ENCODE measurements at places on chromosomes 11 and 22.

DNA sequence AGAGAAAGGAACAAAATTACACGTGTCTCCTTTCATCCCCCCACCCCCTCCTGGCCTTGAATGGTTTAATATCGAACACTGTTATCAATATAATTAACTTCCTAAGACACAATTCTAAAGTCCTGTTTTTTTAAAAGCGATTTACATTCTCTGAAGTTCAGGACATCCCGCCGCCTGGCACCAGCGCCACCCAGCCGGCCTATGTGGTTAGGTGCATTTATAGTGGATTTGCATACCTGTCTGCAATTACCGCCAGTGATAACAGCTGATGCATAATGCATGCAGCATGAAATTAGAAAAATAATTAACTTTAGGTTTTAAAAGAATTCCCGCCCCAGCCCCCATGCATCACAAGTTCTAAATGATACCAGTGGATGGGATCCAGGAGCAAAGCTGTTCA, 58.6 kb downstream of the MACROD1 start:
- DNase-seq = no peak

- no peak for DNase-seq
Observed at GRCh38 chr22:42279425-42280020, 9.1 kb upstream of the TCF20 start.

GRCh38 chr11:122101625-122102291, 14.3 kb downstream of the BLID start:
- DNase-seq = peak; percentile 87

DNA sequence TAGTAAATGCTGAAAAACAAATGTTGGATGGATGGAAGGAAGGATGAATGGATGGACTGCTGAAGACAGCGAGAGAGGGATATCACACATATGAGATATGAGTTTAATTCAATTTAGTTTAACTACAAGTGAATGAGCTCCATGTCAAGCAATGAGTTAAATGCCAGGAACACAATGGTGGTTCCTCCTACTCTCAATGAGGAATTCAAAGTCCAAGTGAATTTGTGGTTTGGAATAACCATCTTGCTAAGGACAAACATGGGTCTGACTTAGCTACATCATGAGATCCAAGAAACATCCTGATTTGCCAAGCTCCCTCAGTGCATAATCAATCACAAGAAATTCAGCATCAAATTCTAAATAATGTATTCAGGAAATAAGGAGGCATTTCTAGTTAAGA, 26.1 kb upstream of the PPP2R1B start:
- DNase-seq = no peak

DNA sequence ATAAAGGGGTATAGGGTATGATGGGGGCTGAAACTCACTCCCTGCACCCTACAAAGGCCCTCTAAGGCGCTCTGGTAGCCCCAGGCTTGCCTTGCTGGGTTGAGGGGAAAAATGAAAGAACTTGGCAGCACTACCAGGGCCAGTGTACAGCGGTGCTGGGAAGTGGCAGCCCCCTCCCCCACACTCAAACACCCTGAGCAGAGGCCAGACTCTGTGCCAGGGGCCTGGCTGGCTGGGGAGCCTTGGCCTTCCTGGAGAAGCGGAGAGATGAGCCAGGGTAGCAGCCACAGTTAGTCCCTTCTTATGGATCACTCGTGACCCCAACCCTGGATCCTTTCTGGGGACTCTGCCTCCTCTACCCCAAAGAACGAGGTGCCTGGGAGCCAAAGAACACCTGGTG, 2.7 kb downstream of the TMEM134 start:
- DNase-seq = no peak

GRCh38 chr11:85414175-85414574, 213.0 kb downstream of the DLG2 start:
- DNase-seq = no peak

- DNase-seq = peak; percentile 70
Observed at GRCh38 chr22:28012832-28013460, 93.9 kb upstream of the PITPNB start.

DNA sequence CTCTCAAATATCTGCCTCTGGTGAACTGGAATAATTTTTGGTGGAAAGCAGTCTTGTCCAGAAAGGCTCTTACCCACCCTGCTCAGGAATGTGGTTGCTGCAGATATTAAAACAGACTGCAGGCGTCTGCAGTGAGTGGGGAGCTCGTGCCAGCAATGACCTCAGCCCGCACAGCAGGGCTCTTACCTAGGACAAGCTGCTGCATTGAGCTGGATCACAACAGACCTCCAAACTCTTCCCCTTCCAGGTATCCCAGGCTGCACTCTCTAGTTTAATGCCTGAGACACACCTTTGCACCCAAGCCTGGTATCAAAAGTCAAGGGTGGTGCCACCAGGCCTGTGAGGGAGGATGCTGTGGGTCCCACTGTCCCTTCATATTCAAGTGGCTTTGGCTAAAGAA, 69.7 kb upstream of the CDON start:
- DNase-seq = no peak

- no peak for DNase-seq
Observed at GRCh38 chr11:8060146-8060719, 20.8 kb upstream of the TUB start.

GRCh38 chr11:124865902-124866851, 945 bp downstream of the ROBO3 start:
- peak; percentile 85 for DNase-seq

DNA sequence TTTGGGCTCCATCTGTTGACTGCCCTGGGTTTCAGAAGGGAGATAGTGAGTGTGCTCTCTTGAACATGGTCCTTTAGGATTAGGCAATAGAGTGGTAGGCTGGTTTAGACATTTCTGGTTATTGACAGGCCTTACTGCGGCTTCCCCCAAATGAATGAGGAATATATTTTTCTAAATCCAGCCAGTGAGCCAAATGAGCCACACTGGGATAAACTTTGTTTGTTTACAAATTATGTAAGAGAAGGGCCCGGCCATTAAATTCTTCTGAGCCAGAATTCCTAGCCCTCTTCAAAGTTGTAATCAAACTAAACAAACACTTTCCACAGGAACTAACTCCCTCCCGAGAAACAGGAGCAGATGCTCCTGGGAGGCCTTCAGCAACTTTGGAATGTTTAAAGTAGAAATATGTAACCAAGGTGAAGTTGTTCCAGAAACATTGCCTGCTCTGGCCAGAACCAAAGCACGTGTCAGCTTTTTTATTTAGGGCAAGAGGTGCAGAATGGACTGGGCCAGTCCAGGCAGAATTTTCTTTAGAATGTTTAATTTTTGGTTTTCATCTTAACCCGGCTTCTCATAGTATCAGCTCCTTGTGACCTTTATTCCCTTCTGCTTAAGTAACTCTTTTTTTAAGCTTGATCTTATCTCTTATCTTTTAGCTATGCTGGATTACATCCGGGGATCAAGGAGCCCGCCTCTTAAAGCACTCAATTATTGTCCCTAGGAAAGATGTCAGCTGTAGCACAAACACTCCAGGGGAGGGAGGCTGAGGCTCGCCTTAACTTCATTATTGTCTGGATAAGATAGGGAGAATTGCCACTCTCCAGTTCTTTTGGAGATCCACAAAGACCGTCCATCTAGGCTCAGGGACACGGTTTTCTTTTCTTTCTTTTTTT, 28.7 kb downstream of the ZNRF3 start:
- DNase-seq = peak; percentile 37

- no peak for DNase-seq
Observed at GRCh38 chr11:27487706-27488105, 15.1 kb upstream of the LGR4 start.

DNA sequence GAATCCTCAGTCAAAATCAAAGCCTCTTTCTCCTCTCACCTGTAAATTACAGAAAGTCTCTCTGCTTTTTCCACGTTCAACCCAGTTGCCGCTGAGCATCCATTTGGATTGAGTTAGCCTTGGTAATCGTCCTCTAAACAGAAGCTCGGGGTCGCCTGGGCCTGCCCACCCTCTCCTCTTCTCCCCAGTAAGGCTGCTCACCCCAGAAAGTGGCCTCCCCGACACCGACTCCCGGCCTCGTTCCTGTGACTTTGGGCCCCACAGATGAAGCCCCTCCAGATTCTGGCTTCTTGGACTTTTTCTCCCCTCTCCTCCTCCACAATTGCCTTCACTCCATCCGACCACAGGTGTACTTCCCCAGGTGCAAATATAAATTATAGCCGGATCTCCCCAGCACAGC, 1500.0 kb downstream of the BRD1 start:
- no peak for DNase-seq

GRCh38 chr11:119206511-119207414, 624 bp downstream of the CBL start:
- peak; percentile 93 for DNase-seq

DNA sequence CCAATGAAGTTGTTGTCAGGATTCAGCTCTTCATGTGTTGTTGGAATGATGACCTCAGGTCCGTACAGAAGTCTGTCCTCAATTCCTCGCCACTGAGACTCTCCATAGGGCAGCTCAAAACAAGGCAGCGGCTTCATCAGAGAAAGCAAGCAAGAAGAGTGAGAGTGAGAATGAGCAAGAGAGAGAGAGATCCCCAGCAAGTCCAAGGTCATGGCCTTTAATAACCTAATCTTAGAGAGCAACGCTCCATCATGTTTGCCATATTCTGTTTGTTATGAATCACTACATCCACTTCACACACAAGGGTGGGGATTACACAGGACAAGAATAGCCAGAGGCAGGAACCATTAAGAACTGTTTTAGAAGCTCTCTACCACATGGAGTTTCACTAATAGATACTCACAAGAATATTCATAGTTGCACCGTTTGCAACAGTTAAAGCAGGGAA, 23.3 kb upstream of the MMP7 start:
- no peak for DNase-seq

DNA sequence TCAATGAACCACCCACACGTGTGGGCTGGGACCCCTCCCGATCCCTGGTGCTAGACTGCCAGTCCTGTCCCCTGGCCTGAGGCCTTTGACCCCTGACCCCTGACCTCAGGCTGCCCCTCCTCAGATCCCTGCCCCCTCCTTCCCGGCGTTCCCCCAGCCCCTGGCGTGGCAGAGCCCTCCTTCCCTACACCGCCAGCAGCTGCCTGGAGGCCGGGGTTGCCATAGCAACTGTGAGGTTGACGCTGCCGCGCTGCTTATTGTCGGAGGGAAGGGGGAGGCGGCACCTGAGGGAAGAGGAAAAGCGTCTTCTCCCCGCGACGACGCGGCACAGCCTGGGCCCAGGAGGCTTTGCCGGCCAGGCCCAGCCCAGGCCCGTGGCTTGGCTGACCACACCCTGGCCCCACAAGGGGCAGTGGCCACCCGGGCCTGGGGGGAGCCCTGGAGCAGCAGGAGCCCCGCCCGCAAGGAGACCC, 32.6 kb downstream of the SHANK3 start:
- no peak for DNase-seq

DNA sequence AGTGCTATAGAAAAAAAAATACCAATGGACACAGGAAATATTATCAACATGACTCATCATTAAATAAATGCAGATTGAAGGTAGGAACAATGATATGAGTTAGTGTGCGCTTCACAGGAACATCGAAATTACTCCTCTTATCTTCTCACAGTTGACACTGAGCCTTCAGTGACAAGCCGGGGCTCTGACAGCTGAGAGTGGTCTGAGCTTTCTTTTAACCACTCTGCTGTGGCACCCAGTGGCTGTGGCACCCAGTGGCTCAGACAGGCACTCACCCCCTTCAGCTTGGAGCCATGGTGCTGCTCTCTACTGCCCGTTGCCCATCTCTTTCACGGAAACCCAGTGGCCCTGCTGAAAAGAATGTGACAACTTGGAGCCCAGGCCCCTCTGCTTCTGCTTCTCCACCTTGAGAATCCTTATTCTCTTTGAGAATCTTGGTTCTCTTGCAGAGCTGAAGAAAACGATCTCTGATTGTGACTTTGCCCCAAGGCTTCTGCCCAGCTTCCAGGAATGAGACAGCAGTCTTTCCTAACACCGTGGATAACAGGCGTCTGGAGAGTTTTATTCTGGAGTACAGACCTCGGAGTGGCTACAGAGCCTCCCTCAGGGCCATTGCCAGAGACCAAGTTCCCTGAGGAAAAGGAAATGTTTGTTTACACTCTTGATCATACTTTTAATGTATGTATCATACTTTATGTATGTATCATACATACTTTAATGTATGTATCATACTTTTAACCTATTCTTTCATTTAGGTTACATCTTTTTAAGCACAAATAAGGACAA, 37.1 kb upstream of the OR8B8 start:
- DNase-seq = no peak

GRCh38 chr11:100011697-100012096, 675.4 kb upstream of the ARHGAP42 start:
- DNase-seq = no peak

- no peak for DNase-seq
Observed at GRCh38 chr11:104524254-104524653, 360.3 kb upstream of the PDGFD start.

DNA sequence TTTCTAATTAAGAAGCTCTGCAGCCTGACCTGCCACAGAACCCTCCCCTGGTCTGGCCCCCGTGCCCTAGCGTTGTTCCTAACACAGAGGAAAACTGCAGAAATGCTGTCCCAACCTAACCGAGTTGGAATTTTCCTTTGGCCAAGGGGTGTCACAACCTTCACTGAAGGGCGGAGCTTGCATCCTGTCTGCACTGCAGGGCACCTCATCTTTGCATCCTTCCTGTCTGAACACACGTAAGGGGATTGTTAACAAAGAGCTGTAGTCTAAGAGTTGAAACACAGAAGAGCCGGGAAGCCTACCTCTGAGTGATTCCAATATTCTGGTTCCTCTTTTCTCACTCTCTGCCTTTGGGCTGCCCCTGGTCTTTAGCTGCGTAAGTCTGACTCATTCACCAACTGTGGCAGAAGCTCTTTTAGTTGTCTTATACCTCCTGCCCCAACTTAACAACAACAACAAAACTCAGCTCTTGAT, 1.6 kb downstream of the DIXDC1 start:
- no peak for DNase-seq

- no peak for DNase-seq
Observed at GRCh38 chr11:65611758-65612603, 2.0 kb downstream of the MAP3K11 start.

GRCh38 chr11:66491315-66491935, 11.2 kb downstream of the DPP3 start:
- DNase-seq = no peak

DNA sequence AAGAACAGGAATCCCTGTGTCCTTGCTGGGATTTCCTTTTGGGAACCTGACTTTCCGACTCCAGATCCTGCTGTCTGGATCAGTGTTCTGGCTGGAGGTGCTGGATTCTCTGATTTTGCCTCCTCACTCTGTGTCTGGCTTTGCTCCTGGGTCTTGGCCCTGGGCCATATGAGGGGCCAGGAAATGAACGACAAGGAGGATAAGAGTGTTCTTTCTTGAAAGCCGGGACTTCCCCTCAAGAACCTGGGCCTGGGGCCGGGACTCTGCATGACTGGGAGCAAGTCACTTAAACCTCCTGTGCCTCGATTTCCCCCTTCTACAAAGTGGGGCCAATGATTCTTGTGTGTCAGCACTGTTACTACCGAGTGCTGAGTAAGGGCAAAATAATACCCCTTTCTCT, 2.9 kb upstream of the MYO7A start:
- no peak for DNase-seq

GRCh38 chr22:42688241-42689211, 32.1 kb downstream of the A4GALT start:
- peak; percentile 89 for DNase-seq

- DNase-seq = no peak
Observed at GRCh38 chr11:22467248-22467647, 129.1 kb downstream of the SLC17A6 start.

- peak; percentile 87 for DNase-seq
Observed at GRCh38 chr11:118438314-118438931, 2.1 kb downstream of the KMT2A start.

- DNase-seq = no peak
Observed at GRCh38 chr11:64711956-64712362, 11.0 kb downstream of the NRXN2 start.
